ENCODE measurements at places on chromosomes 1 and 21. TPM values are rescaled to one million over a fixed set of nuclear protein-coding genes. Genes with fewer than 3 reads are reported as not detected.
A peak's percentile ranks its signal among the peaks of the same experiment; 100 is the strongest.

Gene ICOSLG
- 2.0 TPM for total RNA-seq

GRCh38 chr1:12296623-12297022, 66.8 kb downstream of the VPS13D start:
- H3K4me3 ChIP-seq, result no peak overlapping the region
- DNase-seq, result no peak
- H3K36me3 ChIP-seq, result no peaks in the 10 kb centered on the region
- no peak overlapping the region for H3K27ac ChIP-seq
- H3K27me3 ChIP-seq, result no peaks in the 10 kb centered on the region

GRCh38 chr1:30048905-30049304, 674.5 kb downstream of the MATN1 start:
- no peak overlapping the region for H3K4me3 ChIP-seq
- no peaks in the 10 kb centered on the region for H3K4me1 ChIP-seq
- no peak overlapping the region for H3K27ac ChIP-seq
- H3K36me3 ChIP-seq, result no peaks in the 10 kb centered on the region
- H3K27me3 ChIP-seq, result no peaks in the 10 kb centered on the region

Gene SH2D1B
- not detected for total RNA-seq

- H3K27me3 ChIP-seq, result no peaks in the 10 kb centered on the region
- no peak for DNase-seq
- H3K27ac ChIP-seq, result no peak overlapping the region
- no peak overlapping the region for H3K4me3 ChIP-seq
Measured at GRCh38 chr1:9659328-9659727, 7.8 kb downstream of the PIK3CD start.

- no peak overlapping the region for H3K4me3 ChIP-seq
- no peaks in the 10 kb centered on the region for H3K36me3 ChIP-seq
- no peak overlapping the region for H3K27ac ChIP-seq
- no peaks in the 10 kb centered on the region for H3K4me1 ChIP-seq
- DNase-seq, result no peak
- H3K27me3 ChIP-seq, result no peaks in the 10 kb centered on the region
Measured at GRCh38 chr1:213687832-213688231, 299.9 kb upstream of the PROX1 start.

- no peaks in the 10 kb centered on the region for H3K36me3 ChIP-seq
- no peak overlapping the region for H3K27ac ChIP-seq
- no peaks in the 10 kb centered on the region for H3K27me3 ChIP-seq
- H3K4me1 ChIP-seq, result peaks cover 32% of the 10 kb centered on the region
- no peak for DNase-seq
Measured at GRCh38 chr21:34726627-34727337, 58.0 kb downstream of the CLIC6 start.

GRCh38 chr1:1083416-1084371, 9.6 kb upstream of the RNF223 start:
- H3K4me3 ChIP-seq, result no peak overlapping the region
- peaks cover 14% of the 10 kb centered on the region for H3K4me1 ChIP-seq
- DNase-seq, result peak; percentile 5
- no peaks in the 10 kb centered on the region for H3K36me3 ChIP-seq

Gene KIRREL1
- 10.9 TPM for total RNA-seq

GRCh38 chr1:177927021-177927596, 42.7 kb downstream of the SEC16B start:
- H3K36me3 ChIP-seq, result no peaks in the 10 kb centered on the region
- no peaks in the 10 kb centered on the region for H3K27me3 ChIP-seq
- no peak overlapping the region for H3K4me3 ChIP-seq
- H3K27ac ChIP-seq, result no peak overlapping the region
- H3K4me1 ChIP-seq, result no peaks in the 10 kb centered on the region

DNA sequence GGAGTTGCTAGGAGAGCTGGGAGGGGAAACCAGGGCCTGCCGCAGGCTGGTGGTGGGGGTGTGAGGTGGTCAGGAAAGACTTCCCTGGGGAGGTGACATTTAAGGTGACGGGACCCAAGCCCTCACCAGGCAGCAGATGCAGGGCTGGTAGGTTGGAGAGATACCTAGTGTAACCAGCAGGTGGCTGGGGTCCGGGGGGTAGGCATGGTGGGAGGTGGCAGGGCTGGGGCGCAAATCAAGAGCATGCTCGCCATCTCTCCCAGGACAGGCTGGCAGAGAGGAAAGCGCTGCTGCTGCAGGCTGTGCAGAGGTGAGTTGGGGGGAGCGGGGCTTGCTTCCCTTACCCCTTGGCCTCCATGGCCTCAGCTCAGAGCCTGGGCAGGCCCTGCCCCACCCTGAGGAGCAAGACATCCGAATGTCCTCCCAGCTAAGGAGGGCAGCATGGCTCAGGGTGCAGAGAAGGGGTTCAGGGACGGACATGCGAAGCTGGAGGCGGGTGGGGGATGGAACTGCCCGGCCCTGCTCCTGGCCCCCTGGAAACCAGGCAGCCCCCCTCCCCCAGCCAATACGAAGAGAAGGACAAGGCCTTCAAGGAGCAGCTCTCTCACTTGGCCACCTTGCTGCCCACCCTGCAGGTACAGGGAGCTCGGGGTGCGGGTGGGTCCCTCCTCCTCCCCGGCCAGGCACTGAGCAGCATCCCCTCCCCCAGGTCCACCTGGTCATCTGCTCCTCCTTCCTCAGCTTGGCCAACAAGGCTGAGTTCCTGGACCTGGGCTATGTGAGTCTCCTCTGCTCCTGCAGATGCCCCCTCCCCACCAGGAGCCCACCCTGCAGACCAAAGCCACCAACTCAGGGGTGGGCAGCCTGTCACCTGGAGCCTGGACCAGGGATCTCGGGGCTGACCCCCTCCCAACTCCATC, 4.0 kb downstream of the RNF207 start:
- no peak for DNase-seq
- no peaks in the 10 kb centered on the region for H3K27me3 ChIP-seq
- H3K27ac ChIP-seq, result no peak overlapping the region
- no peak overlapping the region for H3K4me3 ChIP-seq
- H3K4me1 ChIP-seq, result peaks cover 47% of the 10 kb centered on the region

All from body of pancreas (tissue), 4 donors.